GOT3 (cell line): ENCODE measurements at places on chromosomes 7 and 10.

DNA sequence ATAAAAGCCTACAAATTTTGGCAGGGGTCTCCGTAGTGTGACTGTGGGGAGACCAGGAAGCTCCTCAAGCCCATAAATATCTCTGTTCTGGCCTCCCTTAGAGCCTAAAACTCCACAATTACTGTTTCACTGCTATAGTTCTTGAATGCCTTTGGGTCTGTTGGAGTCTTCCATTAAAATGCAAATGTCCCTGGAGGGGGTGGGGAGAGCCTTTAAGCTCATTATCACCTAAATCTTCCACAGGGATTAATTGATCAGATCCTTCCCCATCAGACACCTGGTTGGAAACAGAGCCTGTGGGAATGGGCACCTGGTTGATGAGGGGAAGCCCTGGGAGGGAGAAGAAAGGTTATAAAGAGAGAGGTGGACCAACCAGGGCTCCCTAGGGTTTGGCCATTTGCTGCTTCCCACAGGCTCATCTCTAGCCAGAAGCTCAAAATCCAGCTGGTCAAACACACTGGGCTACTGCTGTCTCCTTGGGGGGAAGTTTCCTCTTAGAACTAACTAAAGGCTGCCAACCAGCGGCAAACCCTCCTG is 718.2 kb downstream of the LRMDA start:
- DNase-seq: no peak

DNA sequence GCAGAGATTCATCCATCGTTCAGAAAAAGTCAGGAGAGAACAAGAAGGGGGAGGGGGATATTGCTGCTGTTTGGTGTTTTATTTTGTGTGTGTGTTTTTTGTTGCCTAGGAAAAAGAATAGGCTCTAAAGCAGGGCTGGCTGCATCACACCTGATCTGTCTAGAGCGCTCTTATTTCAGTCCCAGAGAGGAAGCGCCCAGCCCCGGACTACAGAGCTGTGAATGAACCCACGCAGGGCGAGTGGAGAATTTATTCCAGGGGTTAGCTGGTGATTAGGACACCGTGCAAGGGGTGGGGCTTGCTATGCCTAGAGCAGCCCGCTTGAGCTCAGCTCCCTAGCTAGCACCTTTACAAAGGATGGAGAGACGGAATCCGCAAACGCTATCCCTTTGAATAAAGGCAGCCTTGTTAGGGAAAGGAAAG is 621 bp upstream of the FAM13C start:
- DNase-seq: no peak

DNA sequence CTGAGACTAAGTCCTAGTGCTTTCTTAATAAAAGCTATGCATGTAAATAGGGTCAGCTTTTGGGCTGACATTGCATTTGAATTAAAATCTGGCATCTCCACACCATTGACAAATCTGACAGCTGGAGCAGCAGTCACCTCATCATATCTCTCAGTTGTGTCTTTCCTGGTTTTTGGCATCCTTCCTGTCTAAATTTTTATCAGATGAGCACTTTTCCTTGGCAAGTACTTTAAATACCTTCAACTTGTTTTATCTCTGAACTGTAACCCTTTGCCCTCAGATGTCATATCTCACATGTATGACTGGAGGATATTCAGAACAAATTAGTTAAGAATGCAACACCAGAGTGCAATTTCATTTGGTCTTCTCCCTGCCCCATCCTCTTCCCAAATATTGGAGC is 1066.2 kb downstream of the LRMDA start:
- DNase-seq: no peak

GRCh38 chr10:71465551-71466252 is 69.0 kb downstream of the CDH23 start:
- DNase-seq: no peak

DNA sequence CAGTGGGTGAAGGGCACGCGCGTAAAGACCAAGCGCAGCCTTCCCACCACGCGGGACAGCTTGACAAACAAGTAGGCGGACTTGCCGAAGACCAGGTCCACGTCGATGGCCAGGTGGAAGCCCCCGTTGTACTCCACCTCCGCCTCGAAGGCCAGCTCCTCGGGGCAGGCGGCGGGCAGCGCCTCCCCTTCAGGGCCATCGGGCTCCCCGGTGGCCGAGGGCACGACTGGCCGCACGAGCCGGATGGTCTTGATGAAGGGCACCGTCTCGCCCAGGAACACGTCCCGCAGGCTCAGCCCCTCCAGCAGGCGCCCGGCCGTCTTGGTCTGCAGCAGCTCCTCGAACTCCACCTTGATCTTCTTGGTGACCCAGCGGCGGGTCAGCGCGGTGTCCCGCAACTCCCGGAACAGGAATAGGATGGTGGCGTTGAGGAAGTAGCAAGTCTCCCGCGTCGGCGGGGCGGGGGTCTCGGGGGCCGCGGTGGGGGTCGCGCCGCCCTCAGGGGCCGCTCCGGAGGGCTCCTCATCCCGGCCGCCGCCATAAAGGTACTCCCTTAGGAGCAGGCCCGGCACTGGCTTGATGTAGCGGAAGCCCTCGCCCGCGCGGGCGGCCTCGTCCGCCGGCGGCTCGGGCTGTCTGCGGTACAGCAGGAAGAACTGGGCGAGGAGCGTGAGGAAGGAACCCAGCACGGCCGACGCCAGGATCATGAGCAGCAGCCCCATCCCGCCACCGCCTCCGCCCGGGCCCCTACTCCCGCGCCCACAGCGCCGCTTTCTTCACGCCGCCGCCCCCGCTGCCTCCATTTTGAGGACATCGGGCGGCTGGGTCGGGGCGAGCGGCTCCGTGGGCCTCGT is 507 bp downstream of the PDZD8 start:
- DNase-seq: no peak

DNA sequence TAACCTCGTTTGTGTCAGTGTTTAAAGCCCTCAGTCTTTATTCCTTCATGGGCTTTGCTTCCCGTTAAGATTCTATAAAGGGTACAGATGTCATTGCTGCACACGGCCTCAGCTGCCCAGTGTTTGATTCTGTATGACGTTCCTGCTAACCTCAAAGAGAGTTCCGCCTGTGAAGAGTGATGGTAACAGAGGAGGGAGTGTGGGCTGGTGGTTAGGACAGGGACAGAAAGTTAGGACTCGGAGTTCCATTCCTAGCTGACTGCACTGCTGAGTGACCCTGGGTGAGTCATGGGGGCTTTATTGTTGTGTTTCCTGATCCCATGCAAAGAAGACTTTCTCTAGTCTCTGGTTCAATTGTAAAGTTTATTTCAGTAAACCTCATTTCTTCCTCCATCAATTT is 227.1 kb downstream of the DYNC1I1 start:
- DNase-seq: no peak

GRCh38 chr7:132758986-132759385 is 182.7 kb upstream of the PLXNA4 start:
- no peak for DNase-seq
